Ovary (tissue), 10 donors: ENCODE measurements at places on chromosomes 4 and X.

GRCh38 chrX:1468250-1468772, 15.6 kb upstream of the ASMTL start:
- no peak for DNase-seq

DNA sequence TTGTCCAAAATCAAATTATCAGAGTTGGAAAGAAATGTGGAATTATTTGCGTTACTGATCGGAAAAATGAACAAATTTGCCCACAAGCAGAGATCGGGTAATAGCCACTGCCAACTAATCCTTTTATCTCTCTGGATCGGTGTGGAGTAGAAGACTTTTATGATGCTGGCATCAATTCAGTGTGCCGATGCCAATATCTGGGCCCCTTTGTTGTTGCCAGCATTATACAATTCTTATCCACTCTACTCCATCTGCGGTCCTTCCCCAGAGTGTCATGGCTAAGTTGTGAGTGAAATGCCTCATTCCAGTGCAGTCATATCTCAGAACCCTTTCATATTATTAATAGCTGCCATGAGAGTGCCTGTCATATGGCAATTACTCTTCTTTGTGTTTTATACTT, 660.2 kb downstream of the ADGRL3 start:
- no peak for DNase-seq

- DNase-seq, result no peak
Observed at GRCh38 chrX:43633757-43634156, 22.3 kb upstream of the MAOA start.

DNA sequence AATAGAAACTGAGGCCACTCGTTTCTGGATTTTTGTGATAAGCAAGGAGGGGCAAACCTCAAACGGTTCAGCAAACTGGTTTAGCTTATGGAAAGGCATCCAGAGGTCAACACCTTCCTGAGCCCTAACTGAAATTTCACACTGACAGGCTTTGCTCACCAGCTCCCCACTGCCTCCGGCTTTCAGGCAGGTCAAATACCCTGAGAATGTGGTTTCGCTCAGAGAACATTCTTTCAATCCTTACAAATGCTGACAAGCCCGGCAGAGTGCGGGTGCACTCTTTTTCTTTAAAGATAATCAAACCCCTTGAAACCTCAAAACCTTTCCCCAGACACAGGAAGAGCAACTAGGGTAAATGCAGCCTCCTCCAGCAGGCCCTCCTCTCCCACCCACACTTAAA, 41.5 kb downstream of the CD40LG start:
- DNase-seq, result no peak

- DNase-seq, result no peak
Observed at GRCh38 chr4:79399076-79399475, 9.0 kb downstream of the GK2 start.

DNA sequence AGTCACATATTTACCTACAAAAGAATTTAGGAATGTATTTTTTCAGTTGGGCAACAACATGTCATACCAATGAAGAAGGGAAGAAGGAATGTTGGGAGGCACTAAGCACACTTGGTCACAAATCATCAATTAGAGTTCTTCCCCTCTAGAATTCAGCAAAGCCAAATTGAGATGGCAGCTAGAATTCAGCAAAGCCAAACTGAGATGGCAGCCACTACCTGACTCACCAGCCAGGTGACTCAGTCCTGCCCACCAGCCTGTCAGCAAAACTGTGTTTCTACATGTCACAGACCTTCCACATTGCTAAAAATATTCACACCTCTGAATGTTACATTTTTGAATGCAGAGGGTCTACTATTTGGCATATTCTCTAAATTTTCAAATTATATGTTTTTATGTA, 63.2 kb upstream of the NOCT start:
- DNase-seq, result no peak

- no peak for DNase-seq
Observed at GRCh38 chr4:157219711-157220370, 687 bp upstream of the GRIA2 start.

DNA sequence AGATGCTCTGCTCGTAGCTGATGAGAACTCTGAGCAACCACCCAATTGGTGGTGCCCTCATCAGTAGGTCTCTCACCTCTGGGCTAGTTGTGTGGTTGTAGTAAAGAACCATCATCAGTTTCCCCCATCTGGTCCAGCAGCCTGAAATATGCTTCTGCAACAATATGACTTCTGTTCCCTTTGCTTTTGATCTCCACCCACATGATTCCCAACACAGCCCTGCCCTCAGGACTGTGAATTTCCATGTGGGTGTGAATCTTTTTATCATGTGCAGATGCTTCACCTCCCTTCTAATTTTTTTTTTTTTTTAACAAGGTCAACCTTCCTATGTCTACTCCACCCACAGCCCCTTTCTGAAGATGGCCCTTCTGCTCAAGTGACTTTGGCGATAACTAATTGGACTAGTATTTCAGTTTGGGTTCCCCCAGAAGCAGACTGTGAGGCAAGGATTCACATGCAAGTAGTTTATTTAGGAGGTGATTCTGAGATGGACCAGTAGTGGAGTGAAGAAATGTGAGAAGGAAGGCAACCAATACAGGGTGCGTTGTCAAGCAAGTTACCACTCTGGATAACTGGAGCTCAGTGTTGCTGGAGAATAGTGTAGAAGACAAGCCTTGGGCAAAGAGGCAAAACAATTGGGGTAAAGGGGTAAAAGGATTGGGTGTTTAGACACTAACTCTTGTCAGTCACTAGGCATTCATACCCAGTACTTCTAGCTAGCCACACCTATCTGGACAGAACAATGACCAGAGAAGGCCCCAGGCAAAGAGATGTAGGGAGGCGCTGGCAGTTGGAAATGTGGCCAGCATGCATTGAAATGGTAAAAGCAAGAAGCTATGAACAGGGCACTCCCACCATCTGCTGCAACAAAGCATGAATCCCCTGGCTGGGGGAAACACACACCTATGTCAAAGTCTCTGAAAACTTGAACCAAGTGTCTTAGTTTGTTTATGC, 466.2 kb downstream of the BCOR start:
- DNase-seq, result no peak

DNA sequence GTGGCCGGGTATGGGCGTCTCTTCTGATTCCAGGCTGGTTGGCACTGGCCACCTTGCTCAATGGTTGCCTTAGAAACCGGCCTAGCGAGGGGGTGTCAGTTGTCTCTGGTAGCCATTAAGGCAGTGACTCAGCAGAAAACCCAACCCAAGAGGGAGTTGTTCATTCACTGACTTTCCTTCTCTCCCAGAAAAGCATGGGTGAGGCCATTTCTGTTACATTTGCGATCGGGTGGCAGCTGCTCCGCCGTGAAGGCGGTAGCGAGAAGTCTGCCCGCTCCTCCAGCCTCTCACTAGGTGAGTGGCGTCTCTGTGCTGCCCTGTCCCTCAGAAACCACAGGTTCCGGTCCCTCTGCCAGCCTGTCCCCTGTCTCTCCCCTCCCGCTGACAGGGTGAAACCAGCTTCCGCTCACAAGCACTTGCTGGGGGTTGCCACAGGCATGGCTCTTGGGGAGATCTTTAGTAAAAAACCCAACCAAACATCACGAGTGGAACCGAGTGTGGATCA, 17.4 kb downstream of the IRAK1 start:
- DNase-seq, result no peak

DNA sequence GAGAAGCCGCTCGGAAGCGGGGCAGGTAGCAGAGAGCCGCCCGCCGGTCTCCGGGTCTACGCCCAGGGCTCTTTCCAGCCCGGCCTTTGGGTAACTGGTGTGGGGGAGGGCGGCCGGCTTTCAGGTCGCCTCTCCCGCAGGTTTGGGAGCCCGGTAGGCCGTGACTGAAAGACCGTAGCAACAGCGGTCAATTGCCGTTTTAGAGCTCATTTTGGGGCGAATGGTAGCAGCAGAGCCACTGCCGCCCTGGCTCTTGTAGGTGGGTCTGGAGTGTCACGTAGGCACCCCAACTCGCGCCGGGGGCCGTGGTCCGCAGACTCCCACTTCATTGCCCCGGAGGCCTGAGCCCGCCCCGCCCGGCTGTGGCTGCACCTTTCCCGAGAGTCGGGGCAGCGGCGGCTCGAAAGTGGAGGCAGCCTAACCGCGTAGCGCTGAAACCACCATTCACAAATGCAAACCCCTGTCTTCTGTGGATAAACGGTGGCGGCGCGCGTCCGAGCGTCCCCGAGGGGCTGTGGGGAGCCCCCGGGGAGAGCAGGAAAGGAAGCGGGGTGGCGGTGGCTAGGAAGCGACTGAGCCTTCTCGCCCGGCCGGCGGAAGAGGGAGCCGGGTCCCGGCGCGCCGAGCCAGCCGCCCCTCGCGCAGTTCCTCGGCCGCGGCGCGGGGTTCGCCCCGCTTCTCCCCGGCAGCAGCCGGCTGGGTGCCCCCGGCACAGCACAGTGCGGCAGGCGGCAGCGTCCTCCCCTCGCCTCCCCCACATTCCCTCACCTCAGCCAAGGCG, 2185.1 kb upstream of the TENM3 start:
- peak; percentile 29 for DNase-seq

GRCh38 chrX:7987160-7988012, 60.2 kb upstream of the PNPLA4 start:
- no peak for DNase-seq

DNA sequence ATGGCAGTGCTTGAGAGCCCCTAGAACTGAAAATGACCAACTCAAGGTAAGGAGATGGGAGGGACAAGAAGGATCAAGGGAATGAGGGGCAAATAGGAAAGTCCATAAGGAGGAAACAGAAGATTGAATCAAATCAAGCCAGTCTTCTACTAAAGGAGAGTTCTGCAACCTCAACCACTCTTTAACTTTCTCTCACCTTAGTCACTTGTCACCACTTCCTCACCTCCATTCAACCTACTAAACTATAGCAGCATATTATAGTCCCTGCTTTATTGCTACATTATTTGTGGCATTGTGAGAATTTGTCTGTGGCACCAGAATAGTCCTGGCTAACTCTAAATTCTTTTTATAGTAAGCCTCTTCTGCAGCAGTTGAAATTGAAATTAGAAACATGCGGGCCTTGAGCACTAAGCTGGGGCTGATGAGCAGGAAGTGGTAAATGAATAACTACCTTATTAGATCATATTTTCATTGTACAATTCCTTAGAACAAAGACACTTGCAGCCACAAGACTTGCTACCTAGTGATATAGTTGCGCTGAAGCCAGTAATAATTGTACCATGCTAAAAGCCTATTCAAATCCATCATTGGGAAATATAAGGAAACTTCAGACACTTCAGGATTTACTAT, 336.9 kb downstream of the ZNF674 start:
- no peak for DNase-seq

- DNase-seq, result no peak
Observed at GRCh38 chrX:120560405-120560841, 339 bp downstream of the CUL4B start.

DNA sequence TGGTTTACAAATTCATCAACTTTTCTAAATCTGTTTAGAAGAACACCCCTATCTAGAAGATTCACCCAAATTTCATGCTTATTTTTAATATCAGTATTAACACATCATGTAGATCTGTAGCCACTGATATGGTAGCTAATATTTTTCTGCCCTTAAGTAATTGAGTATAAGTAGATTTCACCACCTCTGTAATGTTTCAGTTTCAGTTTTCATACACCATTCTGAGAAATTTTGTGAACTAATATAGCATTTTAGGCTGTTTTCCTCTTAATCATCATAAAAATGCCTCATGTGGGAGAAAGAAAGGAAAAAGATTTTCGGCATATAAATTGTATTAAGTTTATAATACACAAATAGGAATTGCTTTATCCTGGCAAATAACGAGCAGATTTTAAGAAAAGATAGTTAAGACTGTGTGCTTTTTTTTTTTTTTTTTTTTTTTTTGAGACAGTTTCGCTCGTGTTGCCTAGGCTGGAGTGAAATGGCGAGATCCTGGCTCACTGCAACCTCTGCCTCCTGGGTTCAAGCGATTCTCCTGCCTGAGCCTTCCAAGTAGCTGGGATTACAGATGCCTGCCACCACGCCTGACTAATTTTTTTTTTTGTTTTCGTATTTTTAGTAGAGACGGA, 21.4 kb upstream of the RBPJ start:
- no peak for DNase-seq

DNA sequence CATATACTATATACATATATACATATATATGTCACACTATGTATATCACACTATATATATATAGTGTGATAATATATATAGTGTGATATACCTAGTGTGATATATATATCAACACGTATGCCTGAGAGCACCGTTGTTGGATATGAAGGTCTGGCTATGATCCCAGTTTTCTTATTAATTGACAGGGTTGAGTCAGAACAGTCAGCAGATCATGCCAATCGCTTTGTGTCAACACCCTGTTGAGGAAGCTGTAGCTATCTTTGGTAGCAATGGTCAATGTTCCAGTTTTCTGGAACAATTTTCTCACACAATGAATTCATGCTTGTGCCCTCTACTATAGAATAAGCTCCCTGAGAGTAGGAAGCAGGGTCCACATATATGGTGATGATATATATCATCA, 496.0 kb upstream of the AGA start:
- DNase-seq, result no peak

DNA sequence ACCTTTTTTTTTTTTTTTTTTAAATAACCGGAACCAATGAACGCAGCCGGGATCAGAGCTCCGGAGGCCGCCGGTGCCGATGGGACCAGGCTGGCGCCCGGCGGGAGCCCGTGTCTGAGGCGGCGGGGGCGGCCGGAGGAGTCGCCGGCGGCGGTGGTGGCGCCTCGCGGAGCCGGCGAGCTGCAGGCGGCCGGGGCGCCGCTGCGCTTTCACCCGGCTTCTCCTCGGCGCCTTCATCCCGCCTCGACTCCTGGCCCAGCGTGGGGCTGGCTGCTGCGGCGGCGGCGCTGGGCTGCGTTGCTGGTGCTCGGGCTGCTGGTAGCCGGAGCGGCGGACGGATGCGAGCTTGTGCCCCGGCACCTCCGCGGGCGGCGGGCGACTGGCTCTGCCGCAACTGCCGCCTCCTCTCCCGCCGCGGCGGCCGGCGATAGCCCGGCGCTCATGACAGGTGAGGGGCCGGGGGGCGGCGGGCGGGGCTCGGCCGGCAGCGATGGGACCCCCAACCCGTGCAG, 337 bp downstream of the STIM2 start:
- DNase-seq, result peak; percentile 72

- DNase-seq, result no peak
Observed at GRCh38 chr4:150236626-150237025, 158.4 kb downstream of the DCLK2 start.

DNA sequence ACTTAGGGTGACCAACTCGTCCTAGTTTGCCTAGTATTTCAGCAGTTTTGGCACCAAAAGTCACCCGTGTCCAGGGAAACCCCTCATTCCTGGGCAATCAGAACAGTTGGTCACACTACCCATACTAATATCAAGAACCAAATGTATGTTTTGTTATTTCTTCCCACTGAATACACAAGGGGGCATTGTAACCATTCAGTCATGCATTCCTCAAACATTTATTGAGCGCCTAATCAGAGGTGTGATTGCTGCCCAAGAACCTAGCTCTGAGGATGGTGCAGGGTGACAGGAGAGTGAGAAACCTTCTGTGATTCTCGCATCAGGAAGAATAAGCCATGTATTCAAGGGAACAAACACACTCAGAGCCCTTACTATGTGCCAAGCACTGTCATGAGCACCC, 69.8 kb upstream of the RAI2 start:
- no peak for DNase-seq

DNA sequence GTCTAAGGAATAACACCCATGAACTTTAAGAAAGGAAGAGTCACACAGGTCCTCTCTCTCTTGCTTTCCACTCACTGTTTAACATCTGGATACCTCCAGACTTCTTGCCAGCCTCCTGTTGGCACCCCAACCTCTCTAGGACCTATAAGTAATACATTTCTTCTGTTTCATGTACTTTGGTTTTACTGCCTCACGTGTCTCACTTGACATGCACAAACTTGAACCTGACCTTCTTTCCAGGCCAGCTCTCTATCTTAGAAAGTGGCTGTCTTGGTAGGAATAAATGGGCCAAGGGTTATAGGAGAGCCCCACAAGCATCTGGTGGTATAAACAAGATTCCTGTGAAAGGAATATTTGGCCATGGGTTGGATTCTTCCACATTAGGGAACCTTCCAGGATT, 614.8 kb upstream of the AGA start:
- no peak for DNase-seq
